Suprapubic skin (tissue), 4 donors: ENCODE measurements at places on chromosomes 16 and 17. TPM values are rescaled to one million over a fixed set of nuclear protein-coding genes. Genes with fewer than 3 reads are reported as not detected.
A peak's percentile ranks its signal among the peaks of the same experiment; 100 is the strongest.

DNA sequence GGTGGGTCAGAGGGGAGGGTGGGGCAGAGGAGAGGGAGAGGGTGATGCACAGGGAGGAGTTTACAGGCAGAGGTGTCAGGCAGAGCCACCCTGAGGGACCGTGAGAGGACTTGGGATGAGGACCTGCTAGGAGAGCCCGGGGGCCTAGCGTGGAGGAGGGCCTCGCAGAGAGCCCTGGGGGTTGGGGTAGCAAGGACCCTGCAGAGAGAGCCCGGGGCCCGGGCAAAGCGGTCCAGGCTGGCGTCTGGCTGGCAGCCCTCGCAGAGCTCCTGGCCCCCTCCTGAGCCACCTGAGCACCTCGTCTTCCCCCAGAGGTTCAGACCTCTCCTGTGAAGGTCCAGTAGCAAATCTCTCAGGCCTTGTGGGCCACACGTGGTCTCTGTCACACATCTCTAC lies 42.0 kb upstream of the ZNF469 start:
- no peaks in the 10 kb centered on the region for H3K36me3 ChIP-seq
- H3K27ac ChIP-seq: no peak overlapping the region
- no peak for DNase-seq
- no peak overlapping the region for H3K4me3 ChIP-seq

- H3K36me3 ChIP-seq: peaks cover 3% of the 10 kb centered on the region
- peaks cover 55% of the 10 kb centered on the region for H3K27me3 ChIP-seq
- H3K27ac ChIP-seq: peak overlapping the region; percentile 11
- peaks cover 39% of the 10 kb centered on the region for H3K4me1 ChIP-seq
Observed at GRCh38 chr17:72123530-72124437, 3.0 kb downstream of the SOX9 start.

DNA sequence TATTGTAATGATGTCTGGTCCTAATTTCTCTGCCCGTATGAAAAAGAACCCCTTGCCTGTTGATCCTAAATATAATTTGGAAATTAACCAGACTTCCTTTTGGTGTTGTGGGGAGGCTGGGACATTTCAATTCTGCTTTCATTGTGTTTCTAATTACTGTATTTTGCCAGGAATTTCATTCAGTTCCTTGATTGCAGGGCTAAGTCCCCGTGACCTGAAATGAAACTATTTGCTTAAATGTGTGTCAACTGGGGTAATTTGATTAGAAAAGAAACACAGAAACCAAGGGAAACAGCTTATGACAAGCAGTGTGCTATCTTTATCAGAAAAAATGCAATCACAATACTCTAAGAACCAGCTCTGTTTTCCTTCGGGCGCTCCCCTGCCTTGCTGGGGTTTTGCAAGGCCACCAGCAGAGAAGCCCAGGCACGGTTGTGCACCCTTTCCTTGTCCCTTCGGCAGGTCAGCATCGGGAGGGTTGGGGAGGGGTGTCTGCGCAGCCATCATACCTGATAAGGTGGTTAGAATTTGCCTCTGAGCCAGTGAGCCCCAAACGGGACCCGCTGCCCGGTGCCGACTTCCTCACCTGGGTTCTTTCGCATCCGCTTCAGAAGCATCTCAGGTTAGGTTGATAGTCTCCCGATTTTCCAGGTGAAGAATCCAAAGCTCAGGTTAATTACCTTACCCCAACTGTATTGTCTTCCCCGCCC lies 19.4 kb downstream of the KLHL36 start:
- H3K27me3 ChIP-seq: no peaks in the 10 kb centered on the region
- no peak overlapping the region for H3K4me3 ChIP-seq
- H3K36me3 ChIP-seq: peaks cover 38% of the 10 kb centered on the region
- no peak for DNase-seq
- no peak overlapping the region for H3K27ac ChIP-seq
- H3K4me1 ChIP-seq: no peaks in the 10 kb centered on the region

- peak within 1 kb of the TSS; percentile 93 for H3K27ac ChIP-seq
- peak within 1 kb of the TSS; percentile 75 for H3K4me3 ChIP-seq
- no peak for DNase-seq
Observed at GRCh38 chr17:82418001-82418986, at the start of the genes HEXD and OGFOD3. Gene HEXD (plus strand): TSS chr17:82418347. CDS start chr17:82419800, 1,453 bp downstream. Gene OGFOD3 (minus strand): TSS chr17:82418586. CDS start chr17:82418485, 101 bp downstream.

- H3K4me1 ChIP-seq: no peaks in the 10 kb centered on the region
- no peak overlapping the region for H3K27ac ChIP-seq
- no peak overlapping the region for H3K4me3 ChIP-seq
- H3K36me3 ChIP-seq: no peaks in the 10 kb centered on the region
Observed at GRCh38 chr16:35173295-35173694, 1713.9 kb downstream of the TP53TG3F start.

DNA sequence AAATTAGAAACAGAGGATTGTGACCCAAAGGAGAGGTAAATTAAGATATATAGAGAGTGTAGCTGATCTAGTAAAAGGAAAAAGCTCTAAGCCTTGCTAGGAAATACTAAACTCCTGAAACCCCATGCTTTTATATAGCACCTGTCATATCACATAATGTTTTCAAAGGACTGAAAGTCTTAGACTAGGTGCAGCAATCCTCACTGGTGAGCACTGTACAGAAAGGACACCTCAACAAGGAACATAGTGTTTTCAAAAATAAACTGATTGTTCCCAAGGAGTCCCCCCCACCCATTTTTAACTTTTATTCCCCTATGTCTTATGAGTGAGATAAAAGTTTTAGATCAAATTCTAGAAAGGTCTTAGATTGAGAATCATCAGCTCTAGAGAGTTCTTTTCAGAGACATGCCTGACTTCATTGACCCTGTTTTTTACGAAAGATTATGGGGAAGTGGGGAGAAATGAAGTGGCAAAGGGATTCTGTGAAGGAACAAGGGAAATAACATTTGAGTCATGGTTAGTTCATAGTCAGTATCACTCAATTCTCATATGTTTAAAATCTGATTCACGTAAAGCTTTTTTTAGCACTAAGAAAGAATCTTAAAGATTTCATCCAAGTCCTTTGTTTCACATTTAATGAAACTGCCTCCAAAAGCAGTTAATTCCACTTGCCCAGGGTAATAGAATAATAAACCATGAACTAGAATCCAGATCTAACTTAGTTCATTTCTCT lies 166.4 kb downstream of the CYB561 start:
- peaks cover 9% of the 10 kb centered on the region for H3K4me1 ChIP-seq
- no peak for DNase-seq
- no peaks in the 10 kb centered on the region for H3K27me3 ChIP-seq
- H3K4me3 ChIP-seq: no peak overlapping the region
- no peaks in the 10 kb centered on the region for H3K36me3 ChIP-seq

DNA sequence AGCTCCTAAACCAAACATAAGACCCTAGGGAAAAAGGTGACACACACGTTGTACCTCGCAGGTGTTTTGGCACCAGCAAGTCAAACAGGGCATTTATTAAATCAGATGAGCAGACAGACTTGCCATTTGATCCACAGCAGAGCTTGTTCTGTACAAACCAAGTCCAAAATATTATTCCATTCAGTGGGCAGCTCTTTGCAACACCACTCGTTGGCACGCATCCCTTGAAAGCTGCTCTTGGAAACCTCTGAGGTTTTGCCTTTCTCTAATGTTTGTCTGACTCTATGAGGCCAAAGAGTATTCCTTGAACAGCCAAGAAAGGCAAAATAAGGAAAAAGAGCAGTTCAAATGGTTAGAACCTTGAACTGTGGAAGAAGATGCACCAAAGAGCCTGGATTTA lies 12.7 kb downstream of the TMEM100 start:
- peaks cover 12% of the 10 kb centered on the region for H3K4me1 ChIP-seq
- H3K4me3 ChIP-seq: no peak overlapping the region
- no peak overlapping the region for H3K27ac ChIP-seq
- DNase-seq: no peak

- no peak for DNase-seq
- peak overlapping the region; percentile 12 for H3K27ac ChIP-seq
- no peaks in the 10 kb centered on the region for H3K27me3 ChIP-seq
Observed at GRCh38 chr17:4327606-4328005, 38.9 kb downstream of the UBE2G1 start.

GRCh38 chr16:2839650-2840450 lies 9.7 kb downstream of the ZG16B start:
- DNase-seq: no peak
- peaks cover 22% of the 10 kb centered on the region for H3K27me3 ChIP-seq

- peak overlapping the region; percentile 11 for H3K4me3 ChIP-seq
- H3K4me1 ChIP-seq: peaks cover 81% of the 10 kb centered on the region
- H3K36me3 ChIP-seq: peaks cover 59% of the 10 kb centered on the region
- no peak for DNase-seq
- H3K27me3 ChIP-seq: no peaks in the 10 kb centered on the region
- peak overlapping the region; percentile 83 for H3K27ac ChIP-seq
Observed at GRCh38 chr17:41773190-41773588, 13.3 kb downstream of the JUP start.

GRCh38 chr16:31142109-31143010 lies 6.8 kb upstream of the PRSS8 start:
- H3K27me3 ChIP-seq: no peaks in the 10 kb centered on the region
- peaks cover 44% of the 10 kb centered on the region for H3K4me1 ChIP-seq
- H3K4me3 ChIP-seq: peak overlapping the region; percentile 54
- peak overlapping the region; percentile 80 for H3K27ac ChIP-seq
- no peaks in the 10 kb centered on the region for H3K36me3 ChIP-seq

DNA sequence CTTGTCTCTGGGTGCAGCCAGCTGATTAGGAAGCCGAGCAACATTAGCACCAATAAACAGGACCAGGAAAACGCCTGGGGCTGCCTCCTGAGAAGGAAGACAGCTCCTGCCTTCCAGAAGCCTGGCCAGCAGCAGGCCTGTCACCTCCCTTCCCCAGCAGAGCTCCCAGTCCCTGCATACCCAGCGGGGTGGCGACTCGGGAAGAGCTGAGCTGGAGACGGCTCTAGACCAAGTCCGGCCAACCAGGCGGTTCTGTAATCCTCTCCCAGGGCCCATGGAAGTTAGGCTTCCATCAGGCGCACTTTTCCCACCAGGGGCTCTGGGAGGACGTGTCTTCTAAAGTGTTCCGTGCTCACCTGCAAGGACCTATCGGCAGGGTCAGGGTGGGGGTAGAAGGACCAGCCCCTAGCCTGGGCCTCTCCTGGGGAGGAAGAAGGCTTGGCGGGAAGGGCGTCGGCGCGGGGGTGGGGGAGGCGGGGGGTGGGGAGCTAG lies 12.0 kb upstream of the CLUH start:
- no peak for DNase-seq
- H3K4me1 ChIP-seq: peaks cover 16% of the 10 kb centered on the region
- peaks cover 41% of the 10 kb centered on the region for H3K27me3 ChIP-seq
- H3K36me3 ChIP-seq: no peaks in the 10 kb centered on the region
- peak overlapping the region; percentile 54 for H3K27ac ChIP-seq

DNA sequence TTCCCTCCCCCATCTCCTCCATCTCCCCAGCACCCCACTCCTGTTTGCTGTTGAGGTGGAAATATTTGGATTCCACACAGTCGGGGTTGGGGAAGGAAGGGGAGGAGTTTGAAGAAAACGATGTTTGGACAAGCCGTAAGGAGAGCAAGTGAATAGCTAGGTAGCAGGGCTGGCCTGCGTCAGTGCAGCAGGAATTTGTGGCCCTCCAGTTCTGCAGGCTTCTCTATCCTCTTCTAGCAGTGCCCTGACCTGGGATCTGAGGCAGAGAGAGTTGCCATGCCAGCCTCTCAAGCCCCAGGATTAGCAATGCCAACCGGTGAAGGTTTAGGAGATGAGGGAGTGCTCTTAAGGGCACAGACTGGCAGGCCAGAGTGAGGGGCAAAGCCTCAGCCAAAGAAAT lies 12.5 kb downstream of the TLCD2 start:
- no peak overlapping the region for H3K27ac ChIP-seq
- DNase-seq: no peak
- no peaks in the 10 kb centered on the region for H3K27me3 ChIP-seq
- no peaks in the 10 kb centered on the region for H3K4me1 ChIP-seq

- H3K36me3 ChIP-seq: peaks cover 20% of the 10 kb centered on the region
- DNase-seq: no peak
- H3K4me1 ChIP-seq: no peaks in the 10 kb centered on the region
- H3K27me3 ChIP-seq: no peaks in the 10 kb centered on the region
- H3K27ac ChIP-seq: no peak overlapping the region
- no peak overlapping the region for H3K4me3 ChIP-seq
Observed at GRCh38 chr16:90028985-90029384, 9.7 kb upstream of the DBNDD1 start.

DNA sequence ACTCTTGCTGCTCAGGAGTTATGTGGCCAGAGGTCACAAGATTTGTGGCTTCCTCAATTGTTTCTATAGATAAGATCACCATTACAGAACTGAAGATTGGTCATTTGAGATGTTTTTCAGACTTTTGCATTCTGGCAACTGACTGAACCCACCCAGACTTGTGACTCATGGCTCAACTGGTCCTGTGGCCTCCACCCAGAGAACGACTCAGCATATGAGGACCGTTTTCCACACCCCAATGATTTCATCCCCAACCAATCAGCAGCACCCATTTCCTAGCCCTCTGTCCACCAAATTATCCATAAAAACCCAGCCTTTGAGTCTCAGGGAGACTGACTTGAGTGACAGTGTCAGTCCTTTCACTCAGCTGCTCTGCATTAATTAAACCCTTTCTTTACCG lies 143.2 kb upstream of the ASIC2 start:
- no peaks in the 10 kb centered on the region for H3K36me3 ChIP-seq
- H3K27ac ChIP-seq: peak overlapping the region; percentile 33
- no peak overlapping the region for H3K4me3 ChIP-seq
- H3K4me1 ChIP-seq: no peaks in the 10 kb centered on the region

DNA sequence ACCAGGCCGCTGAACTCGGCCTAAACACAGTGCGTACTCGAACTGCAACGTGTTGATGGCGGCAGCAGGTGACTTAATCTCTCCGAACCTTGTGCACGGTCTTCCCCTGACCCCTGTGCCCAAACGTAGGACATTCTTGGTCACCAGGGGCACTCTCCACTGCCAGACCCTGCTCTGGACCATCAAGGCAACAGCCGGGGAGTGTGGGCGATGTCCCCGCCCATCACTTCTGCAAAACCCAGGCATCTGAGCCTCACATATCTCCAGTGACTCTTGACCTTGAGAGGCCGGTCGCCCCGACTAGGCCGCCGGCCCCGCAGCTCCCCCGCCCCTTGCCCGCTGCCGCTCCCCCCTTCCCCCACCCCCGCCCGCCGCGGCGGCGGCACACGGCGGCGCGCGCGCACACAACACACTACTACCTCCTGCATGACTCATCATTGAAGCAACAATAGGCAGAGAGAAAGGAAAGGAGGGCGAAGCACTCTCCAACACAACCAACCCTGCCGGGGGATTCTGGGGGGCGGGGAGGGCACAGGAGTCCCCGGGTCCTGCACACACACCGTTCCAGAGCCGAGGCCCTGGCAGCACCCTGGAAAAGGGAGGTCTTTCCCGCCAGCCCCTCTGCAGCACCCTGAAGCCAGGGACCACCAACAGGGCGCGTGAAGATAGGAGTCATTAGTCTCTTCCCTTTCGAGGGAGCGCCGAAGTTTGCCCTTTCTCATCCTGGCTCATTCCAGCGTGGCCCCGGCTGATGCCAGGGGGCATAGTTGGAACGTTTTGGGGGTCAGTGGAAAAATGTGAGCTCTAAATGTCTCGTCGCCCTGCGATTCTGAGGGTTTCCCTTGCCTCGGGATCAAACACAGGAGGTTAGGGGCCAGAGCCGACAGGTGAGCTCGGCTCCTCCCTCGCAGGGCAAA lies 1.9 kb downstream of the MNT start:
- H3K36me3 ChIP-seq: no peaks in the 10 kb centered on the region
- H3K4me3 ChIP-seq: peak overlapping the region; percentile 91
- peak; percentile 85 for DNase-seq
- peak overlapping the region; percentile 99 for H3K27ac ChIP-seq
- peaks cover 73% of the 10 kb centered on the region for H3K4me1 ChIP-seq
- no peaks in the 10 kb centered on the region for H3K27me3 ChIP-seq

The BICDL2 gene
- total RNA-seq: 69.8 TPM

The ABHD15 gene
- total RNA-seq: 7.3 TPM

The SPATA32 gene
- not detected for total RNA-seq

The KRTAP4-5 gene
- total RNA-seq: 2.2 TPM
